ENCODE measurements at places on chromosomes 6 and 20.
A peak's percentile ranks its signal among the peaks of the same experiment; 100 is the strongest.

DNA sequence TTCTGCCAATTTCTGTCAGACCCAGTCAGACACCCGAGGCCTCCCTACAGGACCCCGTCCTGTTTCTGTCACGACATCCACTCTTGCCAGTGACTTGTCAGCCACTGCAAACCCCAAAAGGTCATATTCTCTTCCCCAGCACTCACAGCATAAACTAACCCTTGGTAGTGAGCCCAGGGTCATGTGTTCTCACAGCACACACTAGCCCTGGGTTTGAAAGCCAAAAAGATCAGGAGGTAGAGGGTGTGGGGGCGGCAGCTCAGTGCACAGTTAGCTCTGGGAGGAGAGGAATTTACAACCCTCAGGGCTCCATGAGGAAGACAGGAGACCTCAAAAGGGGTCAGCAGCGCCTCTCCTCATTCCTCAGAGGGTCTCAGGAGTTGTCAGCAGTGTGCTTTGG is 9.9 kb upstream of the SNX9 start:
- DNase-seq = no peak

DNA sequence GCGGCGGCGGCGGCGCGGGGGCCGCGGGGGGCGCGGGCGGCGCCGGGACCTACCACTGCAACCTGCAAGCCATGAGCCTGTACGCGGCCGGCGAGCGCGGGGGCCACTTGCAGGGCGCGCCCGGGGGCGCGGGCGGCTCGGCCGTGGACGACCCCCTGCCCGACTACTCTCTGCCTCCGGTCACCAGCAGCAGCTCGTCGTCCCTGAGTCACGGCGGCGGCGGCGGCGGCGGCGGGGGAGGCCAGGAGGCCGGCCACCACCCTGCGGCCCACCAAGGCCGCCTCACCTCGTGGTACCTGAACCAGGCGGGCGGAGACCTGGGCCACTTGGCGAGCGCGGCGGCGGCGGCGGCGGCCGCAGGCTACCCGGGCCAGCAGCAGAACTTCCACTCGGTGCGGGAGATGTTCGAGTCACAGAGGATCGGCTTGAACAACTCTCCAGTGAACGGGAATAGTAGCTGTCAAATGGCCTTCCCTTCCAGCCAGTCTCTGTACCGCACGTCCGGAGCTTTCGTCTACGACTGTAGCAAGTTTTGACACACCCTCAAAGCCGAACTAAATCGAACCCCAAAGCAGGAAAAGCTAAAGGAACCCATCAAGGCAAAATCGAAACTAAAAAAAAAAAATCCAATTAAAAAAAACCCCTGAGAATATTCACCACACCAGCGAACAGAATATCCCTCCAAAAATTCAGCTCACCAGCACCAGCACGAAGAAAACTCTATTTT is 2.0 kb downstream of the FOXC1 start:
- DNase-seq = no peak

DNA sequence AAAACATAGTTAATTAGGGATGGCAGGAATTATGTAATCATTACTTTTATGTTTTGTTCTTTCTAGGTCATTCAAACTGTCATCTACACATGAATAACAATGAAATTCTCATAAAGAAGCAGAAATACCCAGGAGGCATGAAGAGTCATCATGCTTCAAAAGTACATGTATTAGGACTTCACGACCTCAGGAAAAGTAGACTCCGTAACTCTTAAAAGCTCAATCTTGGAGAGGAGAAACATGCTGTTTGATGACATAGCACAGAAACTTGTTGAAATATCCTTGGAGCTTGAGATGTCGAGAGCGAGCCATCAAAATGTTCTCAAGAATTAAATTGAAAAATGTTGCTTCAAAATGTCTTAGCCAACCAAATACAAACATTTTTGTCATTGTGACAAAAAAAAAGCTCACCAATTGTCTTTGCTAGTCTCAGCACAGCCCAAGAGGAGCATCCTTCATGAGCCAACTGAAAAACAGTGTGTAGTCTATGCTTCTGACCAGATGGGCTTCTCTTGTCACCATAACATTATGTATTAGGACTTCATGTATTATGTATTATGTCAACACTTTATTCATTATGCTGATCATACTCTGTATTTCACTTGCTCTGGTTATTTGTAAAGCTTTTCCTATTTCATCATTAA is 28.2 kb upstream of the ANKEF1 start:
- DNase-seq = no peak

DNA sequence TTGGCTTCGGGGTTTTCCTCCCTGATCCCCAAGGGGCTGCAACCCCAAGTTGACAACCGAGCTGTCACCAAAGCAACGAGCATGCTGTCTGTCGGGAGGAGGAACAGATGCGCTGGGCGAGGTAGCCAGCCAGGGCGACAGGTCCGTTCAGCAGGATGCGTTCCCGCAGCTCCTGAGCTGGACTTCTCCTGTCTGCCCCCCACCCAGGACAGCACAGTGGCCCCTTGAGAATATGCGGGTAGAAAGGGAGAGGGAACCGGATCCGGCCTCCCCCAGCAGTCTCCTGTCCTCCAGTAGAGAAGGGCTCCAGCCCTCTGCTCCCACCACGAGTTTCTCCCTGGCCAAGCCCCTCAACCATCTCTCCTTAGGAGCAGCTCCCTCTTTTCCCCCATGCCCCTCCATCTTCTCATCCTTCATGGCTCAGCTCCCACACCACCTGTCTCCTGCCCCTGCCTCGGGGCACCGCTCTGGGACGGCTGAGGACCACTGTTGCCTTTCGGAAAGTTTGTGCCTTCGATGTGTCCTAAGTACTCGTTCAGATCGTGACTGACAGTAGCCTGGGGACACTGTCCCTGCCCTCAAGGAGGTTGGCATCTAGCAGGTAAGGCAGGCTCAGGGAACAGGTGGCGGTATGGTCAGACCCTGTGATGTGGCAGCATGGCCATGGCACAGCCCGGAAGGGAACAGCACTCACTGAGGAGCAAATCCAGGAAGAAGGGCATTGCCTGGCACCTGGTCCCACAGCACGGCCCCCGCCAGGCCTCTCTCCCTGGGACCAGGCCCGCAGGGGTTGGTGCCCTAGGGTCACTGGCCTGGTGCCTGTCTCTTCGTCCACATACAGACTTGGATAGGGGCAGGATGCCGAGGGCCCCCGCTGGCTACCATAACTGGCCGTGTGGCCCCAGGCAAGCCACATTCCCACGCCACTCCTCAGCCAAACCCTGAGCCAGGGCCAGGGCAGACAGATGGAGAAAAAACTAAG is 96.3 kb downstream of the ASXL1 start:
- DNase-seq = peak; percentile 19

DNA sequence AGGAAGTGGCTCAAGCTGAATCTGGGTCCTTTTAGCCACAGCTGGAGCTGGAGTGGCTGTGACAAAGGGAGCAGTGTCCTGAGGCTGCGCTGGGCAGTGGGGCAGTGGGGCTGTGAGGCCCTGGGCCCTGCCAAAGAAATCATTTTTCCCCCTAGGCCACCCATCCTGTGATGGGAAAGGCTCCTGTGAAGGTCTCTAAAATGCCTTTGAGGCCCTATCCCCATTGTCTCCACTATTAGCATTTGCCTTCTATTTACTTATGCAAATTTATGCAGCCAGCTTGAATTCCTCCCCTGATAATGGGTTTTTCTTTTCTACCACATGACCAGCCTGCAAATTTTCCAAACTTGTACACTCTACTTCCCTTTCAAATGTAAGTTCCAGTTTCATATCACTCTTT is 539.2 kb downstream of the MEI4 start:
- DNase-seq = no peak

- DNase-seq = peak; percentile 69
Measured at GRCh38 chr6:28218312-28219248, 6.5 kb upstream of the ZSCAN9 start.

- no peak for DNase-seq
Measured at GRCh38 chr20:34013554-34013953, 19.8 kb downstream of the RALY start.

DNA sequence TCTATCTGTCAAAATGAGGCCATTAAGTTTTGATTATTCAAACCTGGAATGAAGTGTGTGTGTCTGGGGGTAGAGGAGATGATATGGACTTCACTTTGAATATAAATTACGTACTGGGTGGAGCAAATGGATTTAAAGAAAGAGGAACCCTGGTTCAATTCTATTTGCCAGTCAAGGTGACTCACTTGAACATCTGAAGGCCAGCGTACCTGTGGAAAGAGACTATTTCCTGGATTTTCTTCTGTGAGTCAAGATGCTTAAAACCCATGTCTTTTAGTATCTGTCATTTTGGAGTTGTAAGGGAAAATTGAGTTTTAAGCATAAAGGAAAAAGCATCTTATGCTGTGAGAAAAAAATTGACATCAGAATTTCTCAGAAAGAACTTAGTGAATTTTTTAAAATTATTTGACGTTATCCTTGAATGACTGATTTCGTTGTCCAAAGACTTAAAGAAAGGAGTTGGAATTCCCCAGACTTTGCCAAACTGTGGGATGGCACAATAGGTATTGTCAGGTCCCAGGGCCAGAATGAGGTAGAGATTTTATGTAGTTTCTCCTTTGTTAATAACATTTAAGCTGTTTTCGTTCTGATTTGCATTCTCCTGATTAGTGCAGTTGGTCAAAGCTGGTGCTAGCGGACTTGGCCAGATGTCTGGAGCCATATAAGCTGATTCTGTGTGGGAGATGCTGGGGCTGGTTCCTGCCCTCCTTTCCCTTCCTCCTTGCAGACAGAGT is 2.4 kb upstream of the PPP1R14C start:
- DNase-seq = no peak

GRCh38 chr6:32589596-32590449 is at the start of gene HLA-DRB1:
Gene HLA-DRB1 (minus strand): TSS chr6:32589848. CDS start chr6:32589742, 106 bp downstream.
- no peak for DNase-seq

GRCh38 chr6:44009425-44010321 is 117.6 kb downstream of the MRPL14 start:
- no peak for DNase-seq

DNA sequence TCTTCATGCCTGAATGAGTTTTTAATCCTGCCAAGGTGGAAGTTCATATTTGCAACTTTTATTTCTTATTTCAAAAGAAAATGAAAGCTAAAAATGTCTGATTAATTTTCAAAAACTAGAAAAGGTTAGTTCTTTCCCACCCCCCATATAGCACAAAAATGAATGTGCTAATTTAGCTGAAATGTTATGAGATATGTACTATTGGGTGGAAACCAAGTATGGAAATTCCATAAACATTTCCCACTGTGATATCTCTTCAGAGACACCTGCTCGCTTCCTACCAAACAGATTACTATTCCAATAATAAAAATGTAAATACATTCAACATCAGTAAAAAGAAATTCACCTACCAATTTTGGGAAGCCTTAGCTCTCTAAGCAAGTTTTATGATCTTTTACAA is 678.6 kb upstream of the ID4 start:
- DNase-seq = no peak

DNA sequence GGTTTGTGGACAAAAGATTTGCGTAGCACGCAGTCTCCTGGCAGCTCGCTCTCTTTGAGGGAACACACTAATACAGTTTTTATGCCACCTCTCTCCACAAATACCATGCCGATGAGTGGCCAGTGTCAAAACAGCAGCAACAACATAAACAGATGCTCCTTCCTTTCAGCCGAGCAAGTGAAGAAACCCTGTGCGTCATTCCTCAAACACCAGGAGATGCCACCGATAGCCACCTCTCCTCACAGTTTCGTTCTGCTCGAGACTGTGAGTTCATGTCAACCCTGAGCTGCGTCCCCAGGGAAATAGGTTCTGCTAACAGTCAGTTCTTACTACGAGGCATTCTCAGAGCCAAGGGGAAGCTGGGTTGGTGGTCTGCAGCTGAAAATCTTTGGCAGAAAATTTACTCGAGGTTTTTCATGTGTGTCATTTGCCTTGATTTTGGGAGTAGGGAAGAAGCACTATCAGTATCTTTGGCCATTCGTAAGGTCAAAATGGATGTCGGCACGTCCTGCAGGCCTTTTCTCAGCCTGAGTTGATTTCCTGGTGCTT is 59.9 kb downstream of the EYA2 start:
- no peak for DNase-seq

- no peak for DNase-seq
Measured at GRCh38 chr20:55977690-55978459, 27.4 kb downstream of the CBLN4 start.

- no peak for DNase-seq
Measured at GRCh38 chr6:3194535-3195419, 32.7 kb downstream of the TUBB2B start.

DNA sequence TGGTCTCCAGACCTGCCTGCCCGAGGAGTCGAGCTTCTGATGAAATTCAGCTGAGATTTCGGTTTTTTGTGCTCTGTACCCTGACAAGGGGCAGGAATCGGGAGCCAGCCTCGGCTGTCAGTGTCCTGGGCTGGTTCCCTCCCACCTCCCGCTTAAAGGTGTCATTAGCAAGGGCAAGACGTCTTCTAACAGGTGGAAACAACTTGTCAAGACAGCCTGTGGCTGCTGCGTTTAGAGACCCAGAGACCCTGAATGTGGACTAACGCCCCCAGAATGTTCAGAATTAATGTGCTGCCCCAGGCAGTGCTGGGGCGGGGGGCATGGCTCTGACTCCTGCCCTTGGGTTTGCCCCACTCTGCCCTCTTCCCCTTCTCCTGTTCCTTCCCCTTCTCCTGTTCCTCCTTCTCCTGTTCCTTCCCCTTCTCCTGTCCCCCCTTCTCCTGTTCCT is 69.7 kb downstream of the PHACTR3 start:
- no peak for DNase-seq

DNA sequence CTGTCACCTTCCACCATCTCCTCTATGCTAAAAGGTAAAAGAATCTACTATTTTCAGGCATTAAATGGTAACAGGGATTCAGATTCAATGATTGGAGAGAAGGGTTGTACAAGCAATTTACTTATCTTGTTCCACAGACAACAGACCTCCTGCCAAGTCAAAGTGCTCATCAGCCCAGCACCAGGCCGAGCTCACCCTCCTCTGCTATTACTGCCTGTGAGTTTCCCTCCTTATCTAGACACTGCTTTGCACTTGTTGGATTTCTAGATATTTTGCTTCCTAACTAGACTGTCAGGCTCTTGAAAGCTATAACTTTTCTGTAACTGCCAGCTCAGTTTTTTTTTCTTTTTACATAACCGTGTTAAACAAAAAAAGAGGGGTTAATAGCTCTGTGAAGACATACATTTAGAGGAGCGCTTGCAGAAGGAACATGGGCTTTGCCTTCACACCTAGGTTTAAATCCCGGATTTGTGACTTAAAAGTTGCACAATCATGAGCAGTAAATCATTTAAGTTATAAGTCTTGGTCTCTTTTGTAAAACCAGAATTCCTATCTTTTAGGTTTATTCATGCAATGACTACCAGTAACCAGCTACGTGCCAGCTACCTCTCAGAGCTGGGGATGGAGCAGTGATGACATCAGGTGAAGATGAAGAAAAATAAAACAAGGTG is 1.1 kb upstream of the FAM162B start:
- no peak for DNase-seq

GRCh38 chr20:41183391-41183790 is 46.0 kb downstream of the PLCG1 start:
- no peak for DNase-seq

DNA sequence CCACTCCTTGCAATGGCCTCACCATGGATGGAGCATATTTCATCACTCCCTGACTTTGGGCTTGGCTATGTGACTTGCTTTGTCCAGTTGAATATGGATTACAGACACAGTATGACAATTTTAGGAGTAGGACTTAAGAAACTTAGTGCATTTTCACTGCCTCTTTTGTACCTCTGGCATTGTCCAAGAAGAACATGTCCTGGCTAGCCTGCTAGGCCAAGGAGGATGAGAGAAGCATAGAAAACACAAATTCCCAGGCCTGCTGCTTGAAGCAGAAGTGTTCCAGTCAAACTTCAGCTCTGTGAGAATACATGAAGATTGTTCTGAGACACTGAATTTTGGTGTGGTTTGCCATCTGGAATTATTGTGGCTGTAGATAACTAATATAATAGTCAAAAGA is 3.1 kb upstream of the MCHR2 start:
- no peak for DNase-seq

GRCh38 chr6:145842693-145843546 is 28.3 kb upstream of the FBXO30 start:
- DNase-seq = no peak

- no peak for DNase-seq
Measured at GRCh38 chr20:10784554-10785183, 110.9 kb upstream of the JAG1 start.

Data from GM12892 (cell line).